ENCODE measurements at places on chromosomes 5 and 9. TPM values are rescaled to one million over a fixed set of nuclear protein-coding genes. Genes with fewer than 3 reads are reported as not detected.

Gene VLDLR
- 41.3 TPM for total RNA-seq

Gene FAM153A
- total RNA-seq, result not detected

Gene IRX4
- total RNA-seq, result not detected

Gene NMUR2
- not detected for total RNA-seq

Gene ELAVL2
- total RNA-seq, result 0.81 TPM

Gene RNF180
- 3.4 TPM for total RNA-seq

Gene PCDHA7
- total RNA-seq, result 0.18 TPM

Gene KLF4
- 16.8 TPM for total RNA-seq

Gene SLC12A7
- 9.8 TPM for total RNA-seq

Gene PCDHGB3
- total RNA-seq, result 9.6 TPM

Gene PCDH12
- 0.16 TPM for total RNA-seq

Gene ORM1
- not detected for total RNA-seq

Gene IPO11
- total RNA-seq, result 38.1 TPM

Gene GAS1
- total RNA-seq, result 25.0 TPM

Gene EPB41L4A
- total RNA-seq, result 0.54 TPM

Gene ARID3C
- 0.74 TPM for total RNA-seq

Data from fibroblast of the aortic adventitia (primary cell).